Right hindlimb (tissue), 1 donor: ENCODE measurements at places on chromosomes 5 and 9.

DNA sequence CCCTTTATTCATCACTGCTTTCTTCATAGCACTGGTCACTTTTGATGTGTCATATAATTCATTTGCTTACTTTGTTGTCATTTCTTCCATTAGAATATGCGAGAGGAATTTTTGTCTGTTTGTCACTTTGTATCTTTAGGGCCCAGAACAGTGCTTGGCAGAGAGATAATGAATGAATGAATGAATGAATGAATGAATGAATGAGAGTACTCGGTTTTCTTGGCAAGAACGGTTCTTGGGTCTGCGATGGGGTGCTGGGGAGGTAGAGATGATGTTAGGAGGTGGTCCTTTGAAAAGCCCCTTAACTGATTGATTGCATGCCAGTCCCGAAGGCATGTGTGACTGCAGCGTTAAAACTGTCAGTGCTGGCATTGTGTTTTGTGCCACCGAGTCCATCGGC is 52.4 kb upstream of the LRRTM2 start:
- no peak for DNase-seq

GRCh38 chr5:18959535-18959934 is 1028.5 kb downstream of the CDH18 start:
- DNase-seq, result peak; percentile 19

GRCh38 chr5:147479949-147480348 is 29.9 kb downstream of the DPYSL3 start:
- DNase-seq, result no peak

DNA sequence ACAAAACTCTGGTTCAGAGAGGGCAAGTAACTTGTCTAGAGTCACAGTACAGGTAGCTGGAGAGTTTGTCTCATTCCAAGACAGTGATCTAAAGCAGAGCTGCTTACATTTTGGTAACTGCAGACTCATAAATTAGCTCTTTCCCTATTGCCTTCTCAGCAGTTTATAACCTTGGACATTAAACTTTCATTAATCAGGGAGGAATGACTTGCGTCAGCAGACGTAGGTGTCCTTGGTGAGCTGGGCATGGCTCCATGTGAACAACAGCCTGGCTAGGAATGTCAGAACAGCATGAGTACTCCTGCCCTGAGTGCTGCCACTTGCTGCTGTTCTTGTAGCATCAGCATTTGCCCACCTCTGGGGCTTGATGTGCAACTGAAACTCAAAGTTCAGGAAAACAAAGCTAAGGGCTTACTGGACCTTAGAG is 2.2 kb upstream of the ALDOB start:
- no peak for DNase-seq

DNA sequence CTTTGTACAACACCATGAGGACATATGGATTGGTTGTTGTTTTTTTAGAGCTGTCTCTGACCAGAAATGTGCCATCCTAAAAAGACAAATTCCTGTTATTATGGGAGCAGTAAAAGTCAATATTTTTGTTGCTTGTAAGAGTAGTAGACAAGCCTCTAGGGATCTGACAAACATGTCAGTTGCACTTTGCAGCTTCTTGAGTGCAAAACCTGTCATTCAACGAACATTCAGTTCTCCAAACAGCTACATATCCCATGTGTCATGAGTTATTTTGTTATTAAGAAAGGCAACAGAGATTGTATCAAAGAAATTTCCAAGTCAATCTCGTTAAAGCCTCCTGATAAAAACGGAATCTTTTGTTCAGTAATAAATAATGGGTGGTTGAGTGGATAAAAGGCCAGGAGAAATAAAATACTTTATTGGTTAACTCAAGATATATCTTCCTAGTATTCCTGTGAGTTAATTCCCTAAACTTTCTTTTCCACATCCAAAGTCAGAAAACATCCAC is 18.1 kb downstream of the C5orf58 start:
- DNase-seq, result no peak

DNA sequence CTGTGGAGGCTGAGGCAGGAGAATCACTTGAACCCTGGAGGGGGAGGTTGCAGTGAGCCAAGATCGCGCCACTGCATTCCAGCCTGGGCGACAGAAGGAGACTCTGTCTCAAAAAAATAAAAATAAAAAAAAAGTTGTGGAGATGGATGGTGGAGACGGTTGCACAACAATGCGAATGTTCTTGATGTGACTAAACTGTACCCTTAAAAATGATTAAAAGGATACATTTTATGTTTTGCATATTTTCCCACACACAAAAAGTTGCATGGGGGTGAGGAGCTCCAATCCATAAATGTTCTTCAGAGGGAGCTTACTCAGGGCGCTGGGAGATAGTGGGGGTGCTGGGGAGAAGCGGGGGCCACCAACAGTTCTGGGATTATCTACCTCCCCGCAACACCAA is 43.8 kb upstream of the CDKN2AIPNL start:
- DNase-seq, result no peak

- no peak for DNase-seq
Observed at GRCh38 chr9:126420643-126421564, 94.3 kb downstream of the MVB12B start.

DNA sequence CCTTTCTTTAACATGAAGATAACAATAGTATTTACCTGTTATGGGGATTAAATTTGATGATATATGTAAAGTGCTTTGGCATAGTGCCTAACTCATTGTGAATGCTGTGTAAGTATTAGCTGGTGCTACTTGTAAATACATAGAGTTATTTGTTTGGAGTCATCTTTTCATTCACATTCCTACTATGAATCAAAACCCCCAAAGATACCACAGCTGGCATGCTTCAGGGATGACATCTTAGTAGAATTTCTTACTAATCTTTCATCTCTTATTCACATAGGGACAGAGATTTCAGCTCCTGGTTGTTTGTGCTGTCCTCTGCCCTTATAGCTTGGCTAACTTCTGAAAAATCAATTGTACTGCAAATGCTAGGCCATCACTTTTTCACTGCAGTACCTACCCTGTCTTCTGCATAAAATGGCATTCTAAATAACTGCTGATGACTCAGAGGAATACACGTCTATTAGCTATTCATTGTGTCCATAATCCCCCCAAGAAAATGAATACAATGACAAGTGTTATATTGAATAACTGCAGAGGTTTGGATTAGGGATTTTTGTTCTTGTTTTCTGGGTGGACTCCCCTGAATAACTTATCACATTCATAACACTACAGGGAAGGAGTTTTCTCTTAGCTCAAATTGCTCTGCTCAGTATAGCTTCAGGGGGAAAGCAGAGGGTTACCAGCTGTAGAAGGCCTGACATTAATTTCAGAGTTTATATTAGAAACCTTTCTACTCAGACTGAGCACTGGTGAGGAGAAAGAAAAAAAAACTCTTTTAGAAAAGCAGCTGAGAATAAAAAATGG is 192.2 kb upstream of the C9orf72 start:
- DNase-seq, result no peak

DNA sequence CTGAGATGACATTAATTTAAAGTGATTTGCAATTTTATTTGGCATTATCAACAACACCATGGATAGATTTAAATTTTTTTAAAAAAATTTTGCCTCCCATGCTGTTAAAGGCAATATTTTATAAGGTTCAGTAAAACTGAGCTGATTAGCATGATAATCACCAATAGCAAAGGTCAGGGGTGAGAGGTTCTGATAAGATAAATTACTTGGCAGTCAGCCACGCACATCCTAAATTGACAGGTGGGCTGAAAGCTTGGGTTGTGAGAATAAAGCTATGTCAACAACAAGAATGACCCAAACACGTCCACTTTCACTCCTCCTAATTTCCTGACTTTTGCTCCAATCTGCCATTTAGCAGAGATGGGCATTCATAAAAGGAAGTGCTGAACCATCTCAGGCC is 127.1 kb downstream of the LHFPL2 start:
- DNase-seq, result no peak

DNA sequence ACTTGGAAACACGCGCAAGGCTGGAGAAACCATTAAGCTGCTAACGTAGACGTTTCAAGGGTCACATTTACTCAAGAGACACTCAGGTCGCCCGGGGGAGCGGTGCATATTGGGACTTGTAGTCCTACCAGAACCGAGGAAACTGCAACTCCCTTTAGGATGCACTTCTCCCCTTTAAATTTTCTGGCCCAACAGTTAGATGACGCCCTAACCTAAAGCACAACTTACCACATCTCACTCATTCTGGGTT is 384 bp upstream of the DMXL1 start:
- no peak for DNase-seq

DNA sequence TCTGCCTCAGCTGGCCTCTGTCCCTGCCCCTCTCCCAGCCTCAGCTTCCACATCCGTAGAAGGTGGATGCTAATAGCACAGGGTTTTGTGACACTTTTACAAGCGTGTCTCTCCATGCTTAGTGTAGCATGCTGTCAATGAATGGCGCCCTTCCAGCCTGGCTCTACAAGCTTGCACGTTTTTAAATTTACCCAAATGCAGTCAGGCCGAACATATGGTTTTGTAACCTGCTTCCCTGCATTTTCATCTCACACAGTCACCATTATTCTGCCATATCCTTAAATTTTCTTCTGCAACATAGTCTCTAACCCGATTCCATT is 28.8 kb downstream of the FAM163B start:
- DNase-seq, result no peak

DNA sequence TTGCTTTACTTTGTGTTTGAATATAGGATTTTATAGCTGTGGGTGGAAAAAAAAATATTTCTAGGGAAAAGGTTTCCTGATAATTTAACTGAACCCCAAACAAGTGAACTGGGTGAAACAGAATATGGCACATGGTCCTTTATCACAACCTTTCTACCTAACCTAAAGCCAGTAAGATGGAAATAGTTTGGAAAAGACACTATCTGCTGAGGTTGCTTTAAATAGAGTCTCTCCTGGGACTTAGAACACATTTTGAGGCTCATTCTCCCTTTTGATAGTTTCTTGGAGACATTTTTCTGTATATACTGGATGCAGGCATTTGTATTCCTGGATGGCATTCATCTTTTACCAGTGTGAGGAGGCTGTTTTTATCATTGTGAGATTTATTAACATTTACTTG is 39.4 kb downstream of the BASP1 start:
- no peak for DNase-seq

- DNase-seq, result no peak
Observed at GRCh38 chr5:67984546-67984945, 231.0 kb upstream of the PIK3R1 start.

DNA sequence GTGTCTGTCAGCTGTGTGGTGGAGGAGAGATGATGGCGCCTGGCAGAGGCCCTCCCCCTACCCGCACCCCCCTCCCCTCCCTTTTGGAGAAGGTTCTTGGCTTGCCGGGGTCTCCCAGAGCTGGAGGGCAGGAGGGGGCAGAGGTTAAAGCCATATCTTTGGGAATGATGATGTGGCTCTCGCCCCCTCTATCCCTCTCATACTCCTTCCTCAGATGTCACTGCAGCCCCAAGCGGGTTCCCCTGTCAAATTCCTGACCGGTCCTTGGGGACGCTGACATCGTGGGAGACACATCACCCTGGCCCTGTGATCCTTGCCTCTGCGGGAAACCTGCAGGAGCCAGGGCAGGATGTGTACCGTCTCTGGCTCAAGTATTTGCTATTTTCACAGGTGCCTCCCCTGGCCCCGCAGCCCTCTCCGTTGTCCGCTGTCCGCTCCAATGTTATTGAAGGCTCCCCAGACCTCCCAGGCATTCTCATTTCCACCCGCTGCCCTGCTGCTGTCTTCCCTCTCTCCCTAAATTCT is 109.5 kb downstream of the FOXD1 start:
- DNase-seq, result no peak

DNA sequence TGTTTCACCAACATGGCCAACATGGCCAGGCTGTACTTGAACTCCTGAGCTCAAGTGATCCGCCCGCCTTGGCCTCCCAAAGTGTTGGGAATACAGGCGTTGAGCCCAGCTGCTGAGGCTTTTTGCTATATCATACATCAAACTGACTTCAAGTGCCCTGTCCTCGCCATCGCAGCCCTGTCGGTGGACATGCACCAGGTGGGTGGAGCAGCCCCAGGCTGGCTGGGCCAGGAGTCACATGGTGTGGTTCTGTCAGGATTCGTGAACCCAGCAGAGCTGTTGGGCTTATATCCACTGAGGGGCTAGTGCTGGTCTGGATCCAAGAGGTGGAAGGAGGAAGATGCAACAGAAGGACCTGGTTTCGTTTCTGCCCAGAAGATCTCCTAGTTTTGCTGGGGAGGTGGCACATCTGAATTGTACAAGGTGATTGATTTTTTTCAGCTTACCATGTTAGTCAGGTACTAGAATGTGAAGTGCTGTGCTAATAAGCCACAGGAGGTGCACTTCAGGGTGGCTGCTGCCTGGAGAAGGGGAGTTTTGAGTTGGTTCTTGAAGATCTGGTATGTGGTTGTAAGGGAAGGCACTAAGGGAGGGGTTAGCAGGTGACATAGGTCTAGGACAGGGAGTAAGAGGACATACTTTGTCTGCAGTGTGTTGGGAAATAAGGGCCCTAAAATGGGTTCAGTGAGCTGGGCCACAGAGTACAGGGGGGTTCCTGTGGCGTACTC is 16.1 kb downstream of the PCBD2 start:
- no peak for DNase-seq

DNA sequence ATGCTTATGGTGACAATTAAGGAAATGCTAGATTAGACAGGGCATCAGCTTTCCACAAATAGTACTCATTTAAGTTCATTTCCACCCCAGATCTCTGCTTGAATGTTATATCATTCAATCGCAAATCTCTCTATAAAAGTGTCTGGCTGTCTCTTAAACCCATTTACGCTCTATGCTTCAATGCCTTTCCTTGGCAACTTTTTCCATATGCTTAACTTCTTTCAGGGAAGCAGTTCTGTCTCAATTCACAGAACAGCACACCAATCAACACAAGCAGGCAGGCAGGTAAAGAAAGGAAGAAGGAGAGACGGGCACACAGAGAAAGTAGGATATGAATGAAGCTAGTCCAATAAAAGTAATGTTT is 243.1 kb downstream of the DENND1A start:
- no peak for DNase-seq

- DNase-seq, result no peak
Observed at GRCh38 chr5:149019679-149020078, 43.2 kb downstream of the SH3TC2 start.

DNA sequence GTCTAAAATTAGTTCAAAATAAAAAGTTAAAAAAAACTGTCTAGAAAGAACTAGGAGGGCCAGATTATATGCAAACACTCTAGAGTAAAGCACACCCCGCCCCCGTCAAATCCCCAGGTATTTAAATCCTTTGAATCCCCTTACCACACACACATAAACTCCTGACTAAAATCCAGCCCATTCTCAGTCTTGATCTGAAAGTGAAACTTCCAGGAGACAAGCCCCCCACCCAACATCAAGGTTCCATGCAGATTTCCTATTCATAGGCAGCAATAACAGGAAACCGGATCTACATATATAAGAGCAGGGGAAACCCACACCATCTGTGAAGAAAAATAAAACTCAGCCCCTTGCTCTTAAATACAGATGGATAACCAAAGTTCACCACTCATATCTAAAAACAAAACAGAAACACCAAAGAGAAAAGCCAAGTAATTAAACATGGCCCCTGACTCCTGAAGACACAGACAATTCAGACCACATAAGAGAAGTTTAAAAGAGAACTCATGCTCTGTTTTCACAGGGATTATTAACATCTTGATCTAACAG is 42.3 kb downstream of the MARCHF3 start:
- no peak for DNase-seq

GRCh38 chr9:91489361-91489899 is 65.8 kb upstream of the NFIL3 start:
- DNase-seq, result no peak
